Activated CD8-positive, alpha-beta memory T cell treated with anti-CD3 and anti-CD28 coated beads for 48 hours (primary cell): ENCODE measurements at places on chromosomes 1 and 21.

DNA sequence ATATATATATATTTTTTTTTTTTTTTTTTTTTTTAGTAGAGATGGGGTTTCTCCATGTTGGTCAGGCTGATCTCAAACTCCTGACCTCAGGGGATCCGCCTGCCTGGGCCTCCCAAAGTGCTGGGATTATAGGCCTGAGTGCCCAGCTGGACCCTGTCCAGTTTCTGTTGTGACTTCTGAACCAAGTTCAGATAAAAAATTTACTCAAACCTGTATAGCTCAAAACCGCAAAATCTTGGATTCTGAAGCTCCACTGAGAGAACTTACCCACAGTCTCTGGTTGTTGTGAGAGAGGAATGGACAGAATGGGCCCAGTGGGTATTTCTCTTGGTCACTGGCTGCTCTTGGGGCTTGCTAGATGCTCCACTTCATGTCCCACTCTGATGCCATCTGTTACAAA lies 76.4 kb downstream of the HS2ST1 start:
- no peak for DNase-seq

GRCh38 chr21:28439788-28440187 lies 552.9 kb downstream of the LTN1 start:
- no peak for DNase-seq

GRCh38 chr1:12078938-12079861 lies 16.1 kb downstream of the TNFRSF8 start:
- DNase-seq, result no peak

GRCh38 chr1:189752461-189752995 lies 725.1 kb downstream of the BRINP3 start:
- no peak for DNase-seq

GRCh38 chr1:112911506-112912220 lies 44.3 kb downstream of the SLC16A1 start:
- DNase-seq, result no peak
